Omental fat pad (tissue), 4 donors: ENCODE measurements at places on chromosomes 1 and 21. TPM values are rescaled to one million over a fixed set of nuclear protein-coding genes. Genes with fewer than 3 reads are reported as not detected.

- DNase-seq, result no peak
Measured at GRCh38 chr1:116308276-116308675, 64.8 kb upstream of the ATP1A1 start.

DNA sequence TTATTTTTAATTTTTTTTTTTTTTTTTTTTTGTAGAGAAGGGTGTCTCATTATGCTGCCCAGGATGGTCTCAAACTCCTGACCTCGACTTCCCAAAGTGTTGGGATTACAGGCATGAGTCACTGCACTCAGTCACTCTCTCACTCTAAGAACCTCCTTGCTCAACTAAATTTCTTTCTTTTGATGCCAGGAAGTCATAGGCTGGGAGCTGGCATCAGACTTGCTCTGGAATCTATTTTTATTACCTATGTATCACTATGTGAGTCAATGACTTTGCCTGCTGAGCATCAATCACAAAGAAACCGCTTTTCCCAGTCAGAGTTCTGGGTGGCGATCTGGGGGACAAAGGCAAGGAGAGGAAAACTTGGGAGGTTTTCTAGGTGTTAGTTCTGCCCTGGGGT, 35.5 kb upstream of the PARP1 start:
- no peak for DNase-seq

DNA sequence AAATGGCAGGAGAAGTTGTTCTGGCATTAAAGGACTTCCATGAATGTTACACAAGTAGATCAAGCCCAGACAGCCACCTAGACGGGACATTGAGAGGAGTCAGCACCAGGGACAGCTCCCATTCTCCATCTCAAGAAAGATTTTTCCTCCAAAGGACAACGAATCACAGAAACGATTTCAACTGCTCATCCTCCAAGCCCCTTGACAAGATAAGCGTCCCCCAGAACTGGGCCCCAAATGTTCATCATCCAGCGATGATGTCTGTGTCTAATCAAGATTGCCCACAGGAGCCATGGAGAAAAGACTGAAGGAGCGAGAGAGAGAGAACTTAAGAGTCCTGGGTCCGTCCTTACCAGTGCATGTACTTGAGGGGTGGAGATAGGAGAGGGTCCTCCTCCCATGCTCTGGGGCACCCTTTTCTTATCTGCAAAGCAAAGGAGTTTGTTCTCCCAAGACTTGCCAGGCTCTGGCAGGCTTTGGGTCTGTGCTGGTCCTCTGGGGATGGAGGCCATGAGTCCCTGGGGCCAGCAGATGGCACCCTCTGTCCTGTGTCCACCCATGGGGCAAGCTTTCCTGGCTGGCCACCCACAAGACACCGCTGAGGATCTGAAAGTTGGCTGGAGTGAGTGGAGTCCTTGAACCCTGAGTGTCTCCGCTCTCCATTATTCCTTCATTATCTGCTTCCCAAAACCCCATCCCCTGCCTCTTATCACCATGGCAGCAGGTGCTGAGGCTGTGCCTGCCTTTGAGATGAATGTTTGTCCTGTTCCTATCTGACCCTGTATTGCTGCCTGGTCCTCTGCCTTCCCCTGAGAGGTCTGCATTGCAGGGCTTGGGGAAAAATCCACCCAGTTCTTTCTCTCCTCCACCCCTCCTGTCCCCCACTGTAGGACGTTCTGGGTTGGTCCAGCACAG, 164.6 kb downstream of the ACTL8 start:
- no peak for DNase-seq

GRCh38 chr1:101781201-101781831, 215.4 kb downstream of the OLFM3 start:
- DNase-seq, result no peak

DNA sequence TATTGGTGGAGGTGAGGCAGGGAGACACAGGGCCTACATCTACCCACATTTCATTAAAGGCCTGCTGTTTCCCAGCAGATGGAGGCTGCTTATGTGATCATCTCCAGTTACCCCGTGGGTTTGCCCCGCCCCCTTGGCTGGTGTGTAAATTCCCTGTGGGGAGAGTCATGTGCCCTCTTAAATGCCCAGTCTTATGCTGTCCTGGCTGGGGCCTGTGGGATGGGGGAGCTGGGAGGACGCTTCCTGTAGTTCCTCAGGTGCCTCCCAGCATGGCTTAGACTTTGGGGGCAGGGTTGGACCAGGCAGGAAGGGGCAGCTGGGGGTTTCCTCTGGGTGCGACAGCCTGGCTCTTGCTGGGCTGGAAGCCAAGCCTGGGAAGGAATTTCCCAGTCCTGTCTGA, 15.5 kb upstream of the CITED4 start:
- DNase-seq, result peak; percentile 40

Gene THEM5
- not detected for total RNA-seq

Gene LRP8
- 8.8 TPM for total RNA-seq
